ENCODE measurements at places on chromosomes 16 and 17.

DNA sequence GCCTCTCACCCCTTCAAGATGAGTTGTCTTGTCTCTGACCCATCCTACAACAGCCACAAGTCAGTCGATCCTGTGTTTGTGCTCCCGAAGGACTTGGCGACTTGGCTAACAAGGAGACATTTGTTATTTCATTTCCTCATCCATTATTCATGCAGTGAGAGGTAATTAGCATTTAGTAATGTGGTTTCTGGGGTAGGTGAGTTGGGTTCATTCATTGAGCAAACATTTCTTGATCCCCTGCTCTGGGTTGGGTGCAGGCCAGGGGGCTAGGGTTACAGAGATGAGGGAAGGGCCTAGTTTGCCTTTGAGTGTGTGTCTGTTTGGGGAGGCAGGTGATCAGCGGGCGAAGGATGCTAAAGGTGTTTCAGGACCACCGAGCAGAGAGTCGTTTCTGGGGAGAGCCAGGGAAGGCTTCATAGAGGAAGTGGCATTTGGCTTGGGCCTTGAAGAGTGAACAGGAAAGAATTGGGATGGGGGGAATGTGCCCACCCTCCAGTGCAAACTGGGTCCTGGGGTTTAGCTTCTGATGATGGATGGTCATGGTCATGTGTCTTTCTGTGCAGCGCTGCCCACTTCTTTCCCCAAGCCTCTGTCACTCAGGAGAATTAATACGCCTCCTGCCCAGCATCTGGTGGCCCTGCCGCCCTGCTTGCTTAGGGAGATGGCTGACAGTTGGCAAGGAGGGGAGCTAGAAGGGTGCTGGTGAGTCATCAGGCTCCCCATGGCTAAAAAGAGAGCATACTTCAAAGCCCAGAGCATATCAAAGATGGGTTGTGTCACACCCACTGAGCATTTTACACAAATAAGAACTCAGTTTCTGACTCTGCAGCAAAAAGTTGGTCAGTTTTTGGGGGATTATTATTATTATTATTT lies 38.5 kb downstream of the MSI2 start:
- no peak for DNase-seq

- DNase-seq, result no peak
These were observed 10.5 kb upstream of the ITGAD start for GRCh38 chr16:31382485-31383161.

- no peak for DNase-seq
These were observed 9.6 kb downstream of the KIF19 start for GRCh38 chr17:74335529-74336062.

- no peak for DNase-seq
These were observed 33.1 kb upstream of the C16orf78 start for GRCh38 chr16:49340466-49340865.

GRCh38 chr16:22300427-22301071 lies 3.3 kb downstream of the POLR3E start:
- no peak for DNase-seq

- DNase-seq, result no peak
These were observed 24.2 kb downstream of the ACSM1 start for GRCh38 chr16:20673071-20673806.

- no peak for DNase-seq
These were observed 45.8 kb downstream of the STAT3 start for GRCh38 chr17:42342242-42343008.

GRCh38 chr16:67843343-67843765 lies 1.2 kb downstream of the THAP11 start:
- DNase-seq, result no peak

DNA sequence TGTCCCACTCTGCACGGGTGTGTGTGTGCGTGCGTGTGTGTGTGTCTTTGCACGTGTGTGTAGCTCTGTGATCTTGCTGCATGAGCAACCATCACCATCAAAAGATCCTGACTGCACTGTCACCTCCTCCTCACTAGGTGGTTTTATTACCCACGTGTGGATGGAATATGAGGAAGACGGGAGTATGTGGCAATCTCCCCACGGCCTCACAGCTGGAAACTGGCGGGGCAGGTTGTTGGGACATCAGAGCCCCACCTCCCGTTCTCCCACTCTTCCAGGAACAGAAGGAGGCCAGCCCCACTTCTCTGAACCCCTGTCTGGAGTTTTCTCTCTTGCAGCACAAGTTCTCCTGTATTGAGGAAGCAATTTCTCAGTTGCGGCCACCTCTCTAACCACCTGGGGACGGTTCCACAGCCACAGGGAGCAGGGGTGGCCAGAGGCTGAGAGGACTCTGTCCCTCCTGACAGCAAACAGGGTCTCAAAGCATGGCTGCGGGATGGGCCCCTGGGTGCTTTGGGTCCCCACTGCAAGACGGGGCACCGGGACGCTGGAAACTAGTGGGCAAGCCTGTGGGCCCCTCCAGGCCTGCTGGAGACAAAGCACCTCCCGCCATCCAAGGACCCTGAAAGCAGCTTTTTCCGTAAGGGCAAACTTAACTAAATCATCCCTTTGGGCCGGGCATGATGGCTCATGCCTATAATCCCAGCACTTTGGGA lies 27.9 kb upstream of the ATP2C2 start:
- no peak for DNase-seq

DNA sequence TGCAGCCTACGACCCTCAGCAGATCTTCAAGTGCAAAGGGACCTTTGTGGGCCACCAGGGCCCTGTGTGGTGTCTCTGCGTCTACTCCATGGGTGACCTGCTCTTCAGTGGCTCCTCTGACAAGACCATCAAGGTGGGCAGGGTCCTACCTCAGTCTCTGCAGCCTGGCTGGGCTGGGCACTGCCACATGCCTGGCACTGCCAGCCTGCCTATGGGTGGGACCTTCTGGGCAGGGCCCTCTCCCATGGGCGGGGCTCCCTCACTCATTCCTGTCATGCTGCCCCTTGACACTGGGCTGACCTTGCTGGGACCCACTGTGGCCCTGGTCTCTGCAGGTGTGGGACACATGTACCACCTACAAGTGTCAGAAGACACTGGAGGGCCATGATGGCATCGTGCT lies 18.3 kb downstream of the TRAF7 start:
- DNase-seq, result no peak

DNA sequence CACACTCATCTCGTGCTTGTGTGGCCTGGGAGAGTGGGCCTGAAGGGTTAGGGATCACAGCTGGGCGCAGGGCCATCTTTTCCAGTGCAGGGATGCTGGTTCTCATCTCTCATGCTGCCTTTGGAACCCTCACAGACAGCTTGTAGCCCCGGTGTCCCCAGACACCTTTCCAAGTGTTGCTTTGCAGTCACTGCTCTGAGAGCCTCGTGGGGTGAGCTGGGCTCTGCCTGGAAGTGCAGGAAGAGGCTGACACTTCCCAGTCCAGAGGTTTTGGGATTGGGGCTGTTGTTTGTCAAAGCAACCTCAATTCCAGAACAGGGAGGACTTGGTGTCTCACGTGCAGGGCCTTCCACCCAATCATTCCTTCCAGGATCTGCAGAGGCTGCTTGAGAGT lies 28.2 kb downstream of the TBX4 start:
- DNase-seq, result no peak

DNA sequence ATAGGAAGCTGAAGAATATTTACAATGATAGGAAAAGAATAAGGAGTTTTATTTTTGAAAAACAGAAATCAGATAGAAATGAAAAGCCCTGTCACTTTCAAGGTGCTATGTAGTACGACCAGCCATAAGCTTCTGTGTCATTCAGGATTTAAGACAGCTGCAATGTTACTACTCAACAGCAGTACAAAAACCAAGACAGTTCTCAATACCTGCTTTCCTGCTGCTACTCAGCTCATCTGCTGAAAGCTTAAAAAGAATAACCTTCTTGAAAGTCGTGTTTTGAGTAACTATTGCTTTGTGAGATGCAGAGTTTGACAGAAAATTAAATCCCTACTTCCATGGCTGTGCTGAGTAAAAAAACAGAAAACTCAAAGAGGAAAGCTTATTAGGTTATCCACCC lies 8.7 kb downstream of the GRB2 start:
- DNase-seq, result no peak

DNA sequence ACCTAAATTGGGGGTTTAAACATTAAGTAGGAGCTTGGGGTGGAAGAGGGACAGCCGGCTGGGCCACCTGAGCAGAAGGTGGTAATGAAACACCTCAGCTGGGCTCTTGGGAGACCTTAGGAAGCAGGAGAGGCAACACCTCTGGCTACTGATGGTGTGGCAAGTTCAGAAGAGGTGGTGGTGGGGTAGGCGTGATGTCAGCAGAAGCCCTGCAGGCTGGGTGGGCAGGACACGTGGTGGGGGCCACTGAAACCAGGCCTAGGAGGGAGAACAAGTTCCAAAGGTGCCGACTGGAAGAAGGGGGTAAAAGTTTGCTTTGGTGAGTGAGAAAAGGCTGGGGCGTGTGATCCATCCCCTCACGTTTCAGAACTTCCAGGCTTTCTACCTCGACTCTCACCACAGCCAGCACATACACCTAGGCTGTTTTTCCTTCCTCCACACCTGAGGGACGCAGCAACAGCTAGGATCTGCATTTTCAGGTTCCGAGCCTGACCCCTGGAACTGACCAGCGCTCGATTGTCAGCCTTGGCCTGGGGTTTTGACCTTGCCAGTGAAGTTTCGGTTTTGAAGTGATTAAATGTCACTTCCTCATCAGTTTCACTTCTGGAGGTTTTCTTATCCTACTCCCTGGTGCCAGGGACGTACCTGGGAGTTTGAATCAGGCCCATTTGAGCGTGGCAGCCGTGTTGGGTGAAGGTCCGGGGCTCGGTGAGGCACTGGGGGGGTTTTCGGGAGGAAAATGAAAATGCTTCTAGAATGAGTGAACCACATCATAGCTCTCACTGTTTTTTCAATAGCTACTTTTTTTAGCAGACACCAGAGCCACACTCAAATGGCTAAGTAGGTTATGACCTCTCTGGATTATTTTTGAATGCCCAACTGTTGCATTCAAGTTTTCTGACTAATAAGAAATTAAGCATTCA lies 10.0 kb downstream of the SNN start:
- no peak for DNase-seq

GRCh38 chr16:15854906-15855703 lies 1.7 kb downstream of the MYH11 start:
- no peak for DNase-seq

- no peak for DNase-seq
These were observed 452.7 kb downstream of the TMEM114 start for GRCh38 chr16:8137606-8138005.

GRCh38 chr16:945271-946047 lies 25.3 kb downstream of the LMF1 start:
- no peak for DNase-seq

DNA sequence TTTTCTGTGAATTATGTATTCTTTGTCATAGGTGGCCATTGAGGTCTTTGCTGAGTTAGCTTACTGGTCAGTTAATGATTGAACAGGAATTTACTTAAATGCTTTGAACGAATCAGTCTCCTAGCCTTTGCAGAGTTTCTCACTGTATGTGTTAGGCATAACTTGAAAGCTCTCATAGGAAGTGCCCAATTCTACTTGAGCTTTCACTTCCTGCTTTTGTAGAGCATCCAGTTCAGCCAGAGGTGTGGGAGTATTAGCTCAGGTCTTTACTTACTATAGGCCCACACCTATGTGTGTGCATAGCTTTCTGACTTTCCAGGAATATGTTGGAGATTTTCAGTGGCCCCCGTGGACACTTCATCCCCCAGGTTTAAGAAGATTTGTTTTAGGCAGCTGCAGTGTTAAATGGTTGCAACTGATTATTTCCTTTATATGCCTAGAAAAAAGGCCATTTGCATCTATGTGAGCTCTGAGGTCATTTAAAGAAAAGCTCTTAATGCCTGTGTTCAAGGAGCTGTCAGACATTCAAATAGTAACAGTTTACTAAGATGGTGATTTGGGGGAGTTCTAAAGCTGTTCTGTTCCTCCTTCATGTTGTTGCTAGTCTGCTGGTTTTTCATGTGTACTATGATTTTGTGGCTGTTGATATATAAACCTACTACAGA lies 62.3 kb downstream of the PHKB start:
- DNase-seq, result no peak

DNA sequence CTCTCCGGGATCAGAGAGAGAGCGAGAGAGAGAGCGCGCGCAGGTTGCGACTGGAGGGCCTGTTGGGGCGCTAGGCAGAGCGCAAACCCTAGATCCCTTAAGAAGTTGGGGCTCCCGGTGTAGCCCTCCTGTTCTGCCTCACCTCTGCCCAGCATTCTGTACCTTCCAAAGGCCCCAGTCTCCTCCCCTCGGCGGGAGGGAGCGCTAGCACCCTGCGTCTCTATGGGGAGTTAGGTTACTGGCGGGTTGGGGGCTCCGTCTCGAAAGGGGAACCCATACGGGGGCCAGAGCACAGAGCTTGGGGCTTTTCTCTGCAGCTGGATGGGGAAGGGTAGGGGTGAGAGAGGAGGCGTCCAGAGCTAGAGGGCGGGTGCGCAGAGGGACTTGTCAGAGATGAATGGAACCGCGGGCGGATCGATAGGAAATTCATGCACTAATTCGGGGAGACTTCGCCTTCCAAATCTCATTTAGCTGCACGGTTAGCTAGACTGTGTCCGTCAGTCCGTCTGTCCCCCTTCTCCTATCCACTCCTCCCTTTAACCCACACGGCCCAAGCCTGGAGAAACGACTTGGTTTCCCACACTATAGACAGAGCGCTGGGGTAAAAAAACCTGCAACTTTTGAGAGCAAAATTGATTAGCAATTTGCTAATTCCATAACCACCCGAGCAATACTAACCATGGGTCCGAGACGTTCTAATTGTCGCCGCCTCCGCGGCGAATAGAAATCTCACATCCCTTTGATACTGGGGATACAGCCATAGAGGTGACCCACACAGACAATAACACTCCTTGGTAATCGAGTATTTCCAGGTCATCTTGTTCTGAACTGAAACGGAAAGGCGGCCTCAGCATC lies 693 bp upstream of the HOXB4 start:
- no peak for DNase-seq

DNA sequence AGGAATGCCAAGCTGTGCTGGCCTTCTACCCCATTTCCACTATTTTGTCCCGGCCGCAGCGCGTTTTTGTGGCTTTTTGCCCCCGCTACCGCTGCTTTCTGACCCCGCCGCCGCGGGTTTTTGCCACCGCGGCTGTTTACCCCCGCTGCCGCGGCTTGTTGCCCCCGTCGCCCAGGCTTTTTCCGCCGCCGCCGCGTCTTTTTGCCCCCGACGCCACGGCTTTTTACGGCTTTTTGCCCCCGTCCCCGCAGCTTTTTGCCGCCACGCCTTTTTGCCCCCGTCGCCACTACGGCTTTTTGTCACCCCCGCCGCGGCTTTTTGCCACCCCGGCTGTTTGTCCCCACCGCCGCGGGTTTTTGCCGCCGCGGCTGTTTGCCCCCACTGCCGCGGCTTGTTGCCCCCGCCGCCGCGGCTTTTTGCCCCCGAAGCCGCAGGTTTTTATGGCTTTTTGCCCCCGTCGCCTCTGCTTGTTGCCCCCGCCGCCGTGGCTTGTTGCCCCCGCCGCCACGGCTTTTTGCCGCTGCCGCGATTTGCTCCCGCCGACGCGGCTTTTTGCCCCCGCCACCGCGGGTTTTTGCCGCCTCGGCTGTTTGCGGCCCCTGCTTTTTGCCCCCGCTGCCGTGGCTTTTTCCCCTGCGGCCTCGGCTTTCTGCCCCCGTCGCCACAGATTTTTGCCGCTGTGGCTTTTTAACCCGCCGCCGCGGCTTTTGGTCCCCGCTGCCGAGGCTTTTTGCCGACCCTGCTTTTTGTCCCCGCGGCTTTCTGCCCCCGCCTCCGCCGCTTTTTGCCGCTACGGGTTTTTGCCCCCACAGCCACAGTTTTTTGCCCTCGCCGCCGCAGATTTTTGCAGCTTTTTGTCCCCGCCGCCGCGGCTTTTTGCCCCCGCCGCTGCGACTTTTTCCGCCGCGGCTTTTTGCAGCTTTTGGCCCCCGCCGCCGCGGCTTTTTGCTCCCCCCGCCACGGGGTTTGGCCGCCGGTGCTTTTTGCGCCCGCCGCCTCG lies 520.4 kb upstream of the WSB1 start:
- no peak for DNase-seq
